AG09319 (cell line): ENCODE measurements at places on chromosomes 7 and 10.

DNA sequence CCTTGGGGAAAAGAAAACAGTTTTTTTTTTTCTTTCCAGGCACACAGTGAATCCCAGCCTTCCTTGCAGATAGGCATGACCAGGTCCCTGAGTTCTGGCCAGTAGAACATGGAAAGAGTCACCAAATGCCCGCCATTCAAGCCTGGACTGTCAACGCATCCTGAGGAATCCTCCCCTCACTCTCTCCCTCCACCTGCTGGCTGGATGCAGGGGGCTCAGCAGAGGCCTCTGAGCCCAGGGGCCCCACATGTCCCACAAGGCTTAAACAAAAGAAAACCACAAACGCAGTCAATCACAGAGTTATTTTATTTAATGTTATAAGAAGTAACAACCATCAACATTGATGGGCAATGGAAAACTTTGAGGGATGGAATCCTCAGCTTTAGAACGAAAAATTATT lies 93.1 kb downstream of the JCAD start:
- DNase-seq = no peak

GRCh38 chr10:69492091-69492745 lies 41.0 kb downstream of the TSPAN15 start:
- no peak for DNase-seq

- DNase-seq = no peak
Observed at GRCh38 chr10:35413985-35414861, 77.9 kb downstream of the CCNY start.

GRCh38 chr7:160958-161725 lies 31.2 kb upstream of the FAM20C start:
- no peak for DNase-seq

DNA sequence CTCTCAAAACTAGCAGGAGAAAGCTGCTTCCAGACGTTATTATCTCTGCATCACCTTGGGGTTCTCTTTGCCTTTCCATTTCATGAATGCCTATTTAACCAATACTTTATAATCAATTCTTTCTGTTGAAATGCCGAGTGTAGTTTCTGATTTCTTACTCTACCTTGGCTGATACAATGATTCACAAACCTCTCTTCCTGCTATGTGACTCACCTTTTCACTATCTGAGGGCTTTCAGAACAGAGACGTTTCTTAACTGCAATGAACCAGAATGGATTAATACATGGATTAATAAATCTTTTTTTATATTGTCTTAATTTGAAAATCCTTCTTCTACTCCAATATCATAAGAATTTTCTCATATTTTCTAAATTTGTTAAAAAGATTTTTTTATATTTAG lies 46.4 kb upstream of the ZNF746 start:
- no peak for DNase-seq

DNA sequence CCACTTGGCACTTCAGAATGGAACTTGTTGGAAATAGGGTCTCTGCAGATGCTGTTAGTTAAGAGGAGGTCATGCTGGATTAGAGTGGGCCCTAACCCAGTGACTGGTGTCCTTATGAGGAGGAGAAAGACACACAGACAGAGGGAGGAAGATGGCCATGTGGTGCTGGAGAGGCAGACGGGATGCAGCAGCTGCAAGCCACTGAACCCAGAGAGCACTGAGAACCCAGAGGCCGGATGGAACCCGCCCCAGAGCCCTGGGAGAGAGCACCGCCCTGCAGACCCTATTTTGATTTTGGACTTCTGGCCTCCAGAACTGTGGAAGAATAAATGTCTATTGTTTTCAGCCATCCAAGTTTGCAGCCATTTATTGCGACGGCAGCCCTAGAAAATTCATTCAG lies 58.0 kb upstream of the EBF3 start:
- DNase-seq = no peak

DNA sequence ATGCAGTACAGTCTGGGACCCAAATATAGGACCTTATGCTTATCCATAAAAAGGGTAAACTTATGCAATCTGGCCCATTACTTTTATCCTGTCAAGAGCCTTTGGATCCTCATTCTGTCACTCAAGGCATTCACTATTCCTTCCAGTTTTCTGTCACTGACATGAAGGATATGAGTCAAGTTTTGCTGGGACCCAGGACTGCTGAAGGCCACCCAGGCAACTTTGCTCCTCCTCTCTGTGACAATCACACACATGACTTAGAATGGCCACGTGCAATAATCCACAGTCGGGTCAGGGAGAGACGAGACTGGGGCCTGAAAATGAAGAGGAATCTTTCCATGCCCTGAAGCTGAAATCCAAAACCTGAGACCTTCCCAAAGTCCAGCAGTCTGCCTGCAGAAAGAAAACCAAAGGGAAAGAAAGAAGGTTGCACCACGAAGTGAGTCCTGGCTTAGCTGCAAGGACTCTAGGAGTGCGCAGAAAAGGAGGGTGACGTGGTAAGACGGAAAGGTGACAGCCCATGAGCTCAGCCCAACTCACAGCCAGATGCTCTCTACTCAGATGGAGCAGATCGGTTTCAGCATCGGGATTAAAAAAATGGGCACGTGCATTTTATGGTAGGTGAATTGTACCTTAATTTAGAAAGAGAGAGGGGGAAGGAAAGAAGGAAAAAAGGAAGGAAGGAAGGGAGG lies 67.2 kb downstream of the VOPP1 start:
- no peak for DNase-seq

DNA sequence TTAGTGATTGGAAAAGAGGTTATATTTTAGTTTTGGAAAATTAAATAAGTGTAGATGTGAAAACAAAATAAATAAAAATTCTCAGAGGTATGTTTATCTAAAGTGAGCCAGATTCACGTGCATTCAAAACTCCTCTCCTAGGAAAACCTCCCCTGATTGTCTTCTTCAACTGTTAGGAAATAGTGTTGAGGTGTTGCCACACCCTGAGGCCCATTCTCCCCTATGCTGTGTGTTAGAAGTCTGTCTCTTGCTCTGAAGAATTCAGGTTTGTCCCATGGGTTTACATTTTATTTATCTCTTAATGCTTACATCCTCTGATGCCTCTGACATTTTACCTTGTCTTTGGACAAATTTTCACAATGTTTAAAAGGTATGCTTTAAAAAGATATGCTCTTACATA lies 40.3 kb downstream of the PTPRE start:
- no peak for DNase-seq

DNA sequence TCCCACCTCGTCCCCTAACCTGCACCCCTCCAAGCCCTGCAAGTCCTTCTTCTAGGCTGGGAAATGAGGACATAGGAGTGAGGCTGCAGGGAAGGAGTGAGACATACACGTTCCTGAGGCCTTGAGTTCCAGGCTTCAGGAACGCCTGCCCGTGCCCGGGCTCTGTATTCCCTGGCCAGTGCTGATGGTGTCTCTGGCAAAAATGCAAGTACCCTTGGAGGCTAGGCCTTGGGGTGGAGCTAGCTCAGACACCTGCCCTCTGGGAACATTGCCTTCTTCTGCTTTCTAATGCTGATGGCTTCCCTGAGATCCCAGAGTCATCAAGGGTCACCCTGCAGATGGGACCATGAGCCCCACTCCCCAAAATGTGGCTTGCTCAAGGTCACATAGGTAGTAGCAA lies 76.0 kb downstream of the GRK5 start:
- DNase-seq = no peak

DNA sequence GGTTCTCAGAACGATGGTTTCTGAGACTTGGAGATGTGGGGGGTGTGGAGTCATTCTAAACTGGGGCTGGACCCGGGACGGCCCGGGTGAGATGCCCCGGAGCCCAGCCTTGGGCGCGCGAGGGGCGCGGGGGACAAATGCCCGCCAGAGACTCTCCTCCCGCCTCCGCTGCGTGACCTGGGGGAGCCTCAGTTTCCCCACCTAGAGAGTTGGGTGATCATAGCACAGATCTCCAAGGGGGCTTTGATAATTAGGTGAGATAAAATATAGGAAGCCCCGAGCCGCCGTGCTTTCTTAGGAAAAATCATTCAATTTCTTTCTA lies 658 bp upstream of the FZD8 start:
- DNase-seq = no peak

GRCh38 chr10:133235265-133235855 lies 2.3 kb upstream of the VENTX start:
- no peak for DNase-seq

DNA sequence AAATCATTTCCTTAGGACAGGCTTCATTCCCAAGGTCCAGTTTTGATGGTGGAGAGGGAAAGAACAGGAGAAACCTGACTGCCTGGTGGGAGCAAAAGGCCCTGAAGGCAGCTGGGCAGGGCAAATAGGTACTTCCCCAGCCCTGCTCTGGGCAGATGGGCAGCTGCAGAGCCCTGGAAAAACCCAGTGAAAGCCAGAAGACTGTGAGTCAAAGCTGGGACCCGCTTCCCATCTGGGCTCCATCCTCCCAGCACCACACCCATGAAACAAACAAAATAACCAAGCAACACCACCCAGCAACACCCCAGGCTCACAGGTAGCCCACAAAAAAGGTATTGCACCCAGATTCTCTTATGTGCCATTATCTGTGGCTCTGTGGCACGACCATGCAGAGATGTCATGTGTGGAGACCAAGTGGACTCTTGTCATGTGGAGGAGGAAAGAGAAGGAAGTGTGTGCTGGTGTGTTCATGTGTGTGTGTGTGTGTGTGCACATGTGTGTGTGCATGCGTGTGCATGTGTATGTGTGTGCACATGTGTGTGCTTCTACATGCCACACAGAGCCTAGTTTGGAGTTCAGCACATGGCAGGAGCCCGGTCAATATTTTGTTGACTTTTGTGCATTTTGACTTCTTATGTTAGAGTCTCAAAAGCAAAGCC lies 9.8 kb downstream of the CLRN3 start:
- no peak for DNase-seq

DNA sequence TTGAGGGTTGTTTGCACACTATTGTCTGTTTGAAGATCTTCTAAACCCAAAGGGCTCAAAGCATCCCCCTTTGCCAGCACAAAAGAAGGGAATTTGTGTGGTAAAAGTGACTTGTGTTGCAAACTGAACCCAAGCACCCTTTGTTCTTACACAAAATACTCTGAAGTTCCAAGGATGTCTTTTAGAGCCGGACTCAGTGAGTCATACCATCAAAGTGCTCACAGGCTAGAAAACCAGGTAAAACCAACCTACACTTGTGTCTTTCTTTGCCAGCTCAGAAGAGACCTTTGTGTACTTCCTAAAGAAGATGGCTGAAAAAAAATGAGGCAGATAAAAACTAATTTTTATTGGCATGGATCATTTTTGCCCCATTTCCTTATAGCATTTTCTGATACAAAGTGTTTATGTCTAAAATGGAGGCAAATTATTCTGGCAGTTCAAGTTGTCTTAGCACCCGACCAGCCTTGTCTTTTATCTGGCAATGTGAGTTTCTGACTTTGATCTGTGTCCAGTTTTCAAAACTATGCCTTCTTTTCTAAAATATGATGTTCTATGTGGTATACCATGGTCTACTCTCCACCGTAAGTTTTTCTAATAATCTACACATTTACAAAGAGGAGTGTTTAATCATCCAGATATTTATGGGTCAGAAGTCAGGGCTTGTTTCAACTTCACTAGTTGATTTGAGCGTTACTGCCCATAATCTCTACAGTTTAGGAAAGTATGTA lies 128.4 kb upstream of the FZD1 start:
- DNase-seq = no peak

- no peak for DNase-seq
Observed at GRCh38 chr10:70980687-70981086, 92.3 kb upstream of the PCBD1 start.

GRCh38 chr7:76262683-76263402 lies 39.6 kb upstream of the HSPB1 start:
- peak; percentile 14 for DNase-seq

DNA sequence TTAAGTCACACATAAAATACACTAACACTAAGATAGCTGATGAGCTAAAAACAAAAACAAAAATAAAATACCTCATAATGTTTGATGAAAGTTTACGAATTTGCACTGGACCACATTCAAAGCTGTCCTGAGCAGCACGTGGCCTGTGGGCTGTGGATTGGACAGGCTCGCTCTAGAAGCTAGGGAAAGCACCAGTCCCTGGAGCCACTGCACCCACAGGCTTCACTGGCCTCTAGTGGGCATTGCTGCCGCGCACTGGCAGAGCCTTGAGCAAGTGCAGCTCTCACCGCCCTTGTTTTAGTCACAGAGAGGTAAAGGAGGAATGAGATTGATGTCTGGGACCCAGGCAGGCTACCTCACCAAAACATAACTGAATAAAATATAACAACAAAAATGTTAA lies 67.6 kb downstream of the PAX2 start:
- DNase-seq = no peak

DNA sequence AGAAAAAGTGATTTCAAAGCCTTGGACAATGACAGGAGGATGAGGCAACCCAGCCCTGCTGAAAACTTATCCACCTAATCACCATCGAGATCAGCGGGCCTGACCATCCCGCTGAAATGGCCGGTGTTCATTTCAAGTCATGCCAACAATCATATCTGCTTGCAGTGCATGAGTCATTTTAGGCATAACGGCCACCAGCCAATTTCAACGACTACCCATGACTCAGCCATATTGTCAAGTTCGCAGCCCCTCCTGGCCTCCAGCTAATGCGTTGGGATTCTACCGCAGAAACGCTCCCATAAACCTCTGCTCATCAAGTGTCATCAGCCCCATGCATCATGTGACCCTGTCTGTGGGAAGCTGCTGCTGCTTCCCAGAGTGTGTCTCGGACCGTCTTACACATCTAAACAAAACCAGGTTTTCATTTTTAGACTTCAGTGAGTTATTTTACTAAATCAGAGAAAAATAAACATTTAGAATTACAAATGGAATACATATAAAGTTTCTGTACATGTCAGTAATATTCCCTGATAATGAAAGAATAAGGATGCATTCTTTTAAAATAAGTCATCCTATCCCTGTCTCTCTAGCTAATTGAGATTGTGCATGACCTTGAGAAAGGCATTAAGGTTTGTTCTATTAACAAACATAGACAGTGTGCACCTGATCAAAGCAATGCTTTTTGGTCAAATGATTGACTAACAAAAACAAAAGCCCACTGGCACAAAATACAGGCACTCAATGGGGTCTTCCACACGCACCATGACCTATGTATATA lies 188.9 kb downstream of the ADAM12 start:
- peak; percentile 97 for DNase-seq

DNA sequence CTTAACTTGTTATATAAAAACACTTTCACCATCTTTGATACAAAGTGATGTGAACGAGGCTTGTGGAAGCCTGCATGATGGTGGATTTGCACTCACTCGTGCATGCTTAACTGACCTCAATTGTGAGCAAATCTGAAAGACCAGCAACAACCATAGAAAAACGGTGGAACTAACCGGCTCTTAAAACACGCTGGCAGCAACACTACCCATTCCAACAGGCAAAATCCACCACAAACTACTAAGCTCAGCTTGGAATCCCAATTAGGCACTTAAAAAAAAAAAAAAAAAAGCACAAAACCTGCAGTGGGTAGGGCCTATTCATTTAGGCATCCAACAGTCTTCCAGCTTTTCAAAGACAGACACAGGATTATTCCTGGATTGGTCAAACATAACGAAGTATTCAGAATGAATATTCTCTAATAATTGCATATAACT lies 1.8 kb downstream of the GDI2 start:
- peak; percentile 19 for DNase-seq
